ENCODE measurements at places on chromosomes 1 and 21.

DNA sequence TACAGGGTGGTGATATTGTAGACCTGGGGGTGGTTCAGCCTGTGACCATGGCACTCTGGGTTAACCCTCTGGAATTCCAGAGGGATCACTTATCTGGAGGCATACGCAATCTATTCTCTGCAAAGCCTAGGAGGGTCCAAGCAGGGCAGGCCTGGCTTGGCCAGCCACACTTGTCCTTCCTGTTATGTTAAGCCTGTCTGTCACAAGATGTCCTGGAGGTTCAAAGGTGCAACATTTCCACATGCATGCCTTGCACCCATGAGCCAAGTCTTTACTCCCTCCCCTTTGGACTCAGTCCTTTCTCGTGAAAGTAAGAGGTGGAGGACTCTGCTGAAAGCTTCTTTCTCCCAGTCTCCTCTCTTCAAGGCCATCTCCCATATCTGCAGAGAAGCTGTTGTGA lies 345.1 kb downstream of the HHIPL2 start:
- no peak for DNase-seq
- H3K4me3 ChIP-seq: no peak overlapping the region
- H3K27me3 ChIP-seq: no peaks in the 10 kb centered on the region
- H3K36me3 ChIP-seq: no peaks in the 10 kb centered on the region
- H3K4me1 ChIP-seq: no peaks in the 10 kb centered on the region

- peaks cover 26% of the 10 kb centered on the region for H3K27me3 ChIP-seq
- no peak for DNase-seq
- H3K36me3 ChIP-seq: no peaks in the 10 kb centered on the region
- H3K27ac ChIP-seq: no peak overlapping the region
Measured at GRCh38 chr1:20240012-20240411, 50.7 kb upstream of the VWA5B1 start.

- no peaks in the 10 kb centered on the region for H3K4me1 ChIP-seq
- H3K36me3 ChIP-seq: no peaks in the 10 kb centered on the region
- no peak overlapping the region for H3K4me3 ChIP-seq
- H3K27me3 ChIP-seq: no peaks in the 10 kb centered on the region
Measured at GRCh38 chr21:32162727-32163320, 116.0 kb downstream of the MIS18A start.

- no peak for DNase-seq
- H3K4me1 ChIP-seq: no peaks in the 10 kb centered on the region
- no peak overlapping the region for H3K27ac ChIP-seq
- no peak overlapping the region for H3K4me3 ChIP-seq
- no peaks in the 10 kb centered on the region for H3K27me3 ChIP-seq
Measured at GRCh38 chr1:58746757-58747156, 37.1 kb downstream of the JUN start.

DNA sequence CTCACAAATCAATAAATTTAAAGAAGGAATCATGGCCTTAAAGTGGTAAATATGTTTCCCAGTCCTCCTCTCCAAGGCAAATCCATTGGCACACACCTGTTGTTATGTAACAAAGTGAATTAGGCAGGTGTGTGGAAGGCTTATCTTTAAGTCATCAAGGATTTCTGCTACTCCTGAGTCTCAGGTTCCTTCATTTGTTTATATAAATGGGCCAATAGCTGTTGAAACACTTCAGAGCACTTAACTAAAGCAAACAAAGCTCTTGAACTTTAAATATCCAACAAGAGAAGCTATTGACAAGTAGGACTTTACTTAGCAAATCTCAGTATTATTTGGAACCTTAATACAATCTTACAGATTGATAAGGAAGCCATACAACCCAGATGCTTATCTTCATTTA lies 99.3 kb upstream of the ESRRG start:
- H3K4me1 ChIP-seq: peaks cover 5% of the 10 kb centered on the region
- no peak for DNase-seq
- H3K27me3 ChIP-seq: no peaks in the 10 kb centered on the region
- no peak overlapping the region for H3K4me3 ChIP-seq
- no peak overlapping the region for H3K27ac ChIP-seq

- H3K4me1 ChIP-seq: peaks cover 57% of the 10 kb centered on the region
- H3K36me3 ChIP-seq: no peaks in the 10 kb centered on the region
- H3K4me3 ChIP-seq: peak overlapping the region; percentile 20
- DNase-seq: no peak
- H3K27ac ChIP-seq: peak overlapping the region; percentile 89
Measured at GRCh38 chr21:37551331-37551992, 184.9 kb downstream of the DYRK1A start.

DNA sequence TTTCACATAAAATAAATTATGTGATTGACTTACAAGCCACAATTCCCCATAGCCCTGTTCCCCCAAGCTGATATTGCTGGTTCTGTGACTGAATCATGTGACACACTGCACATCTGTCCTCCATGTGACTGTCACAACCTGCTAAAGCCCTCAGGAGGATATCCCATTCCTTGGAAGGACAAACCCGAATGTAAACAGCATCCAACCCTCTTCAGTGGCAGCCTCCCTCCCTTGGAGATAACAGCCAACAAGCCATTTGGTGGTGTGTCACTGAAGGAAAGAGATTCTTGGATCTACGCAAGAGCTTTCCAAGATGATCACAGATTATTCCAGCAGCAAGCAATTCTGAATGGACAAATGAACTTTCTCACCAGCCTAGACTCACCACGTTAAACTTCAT lies 153.9 kb upstream of the TIAM1 start:
- no peak overlapping the region for H3K27ac ChIP-seq
- H3K4me1 ChIP-seq: no peaks in the 10 kb centered on the region
- DNase-seq: no peak
- no peak overlapping the region for H3K4me3 ChIP-seq

GRCh38 chr1:206489980-206490770 lies 17.2 kb upstream of the RASSF5 start:
- H3K27ac ChIP-seq: no peak overlapping the region
- no peaks in the 10 kb centered on the region for H3K4me1 ChIP-seq
- DNase-seq: peak; percentile 70
- no peaks in the 10 kb centered on the region for H3K36me3 ChIP-seq

DNA sequence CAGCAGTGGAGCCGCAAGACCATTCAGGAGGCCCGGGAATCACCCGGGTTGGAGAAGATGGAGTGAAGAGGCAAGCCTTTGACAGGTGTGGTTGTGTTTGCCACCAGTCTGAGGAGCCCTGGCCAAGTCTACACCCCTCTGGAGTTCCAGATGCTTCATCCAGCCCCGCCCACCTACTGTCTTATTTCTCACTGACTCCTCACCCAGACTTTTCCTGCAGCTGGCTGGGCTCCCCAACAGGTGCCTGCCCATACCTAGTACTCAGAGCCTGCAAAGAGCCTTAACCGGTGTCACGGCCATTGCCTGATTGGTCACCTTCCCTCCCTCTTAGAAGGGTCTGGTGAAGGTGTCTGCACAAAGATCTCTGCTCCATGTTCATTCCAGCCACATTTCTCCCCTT lies 16.0 kb downstream of the SLC9A1 start:
- H3K27ac ChIP-seq: peak overlapping the region; percentile 83
- H3K4me3 ChIP-seq: no peak overlapping the region
- no peak for DNase-seq
- peaks cover 90% of the 10 kb centered on the region for H3K4me1 ChIP-seq
- H3K36me3 ChIP-seq: no peaks in the 10 kb centered on the region
- no peaks in the 10 kb centered on the region for H3K27me3 ChIP-seq

DNA sequence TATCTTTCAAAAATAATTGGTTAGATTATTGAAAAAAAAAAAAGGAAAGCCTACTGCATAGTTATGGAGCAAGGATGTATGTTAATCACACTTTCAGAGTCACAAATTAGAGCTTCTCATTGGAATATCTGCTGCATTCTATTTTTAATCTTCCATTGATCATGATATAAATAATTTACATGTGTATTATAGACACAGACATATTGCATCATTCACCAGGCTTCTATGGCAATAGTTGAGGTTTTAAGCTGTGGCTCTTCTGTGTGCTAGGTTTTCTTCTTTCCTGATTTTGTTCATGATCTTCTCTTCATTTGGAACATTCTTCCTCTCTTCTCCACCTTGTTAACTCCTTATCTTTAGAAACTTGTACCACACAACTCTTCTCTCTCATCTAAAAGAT lies 123.2 kb upstream of the HMCN1 start:
- H3K36me3 ChIP-seq: no peaks in the 10 kb centered on the region
- H3K4me3 ChIP-seq: no peak overlapping the region
- no peak overlapping the region for H3K27ac ChIP-seq
- no peaks in the 10 kb centered on the region for H3K27me3 ChIP-seq
- no peak for DNase-seq

DNA sequence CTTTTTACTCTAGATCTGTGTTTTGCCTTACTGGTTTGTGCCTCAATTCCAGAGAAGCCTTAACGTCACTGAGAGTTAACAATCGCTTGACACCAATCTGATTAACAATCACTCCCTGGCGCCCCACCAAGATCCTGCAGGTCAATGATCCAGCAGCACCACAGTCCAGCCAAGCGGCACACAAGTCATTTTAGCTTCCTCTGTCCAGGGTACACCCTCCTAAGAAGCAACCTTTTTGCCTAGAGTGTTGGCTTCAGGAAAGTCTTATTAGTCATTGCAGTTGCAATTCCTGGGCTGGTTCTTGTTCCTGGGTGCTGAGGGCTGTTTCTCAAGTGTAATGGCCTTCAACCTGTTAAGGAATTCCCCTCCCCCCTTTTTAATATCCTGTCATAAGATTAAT lies 323.0 kb upstream of the USP25 start:
- H3K4me1 ChIP-seq: no peaks in the 10 kb centered on the region

- H3K36me3 ChIP-seq: no peaks in the 10 kb centered on the region
- no peak overlapping the region for H3K4me3 ChIP-seq
- no peak for DNase-seq
- no peaks in the 10 kb centered on the region for H3K4me1 ChIP-seq
- H3K27me3 ChIP-seq: no peaks in the 10 kb centered on the region
Measured at GRCh38 chr1:231460614-231461013, 38.5 kb upstream of the EGLN1 start.

DNA sequence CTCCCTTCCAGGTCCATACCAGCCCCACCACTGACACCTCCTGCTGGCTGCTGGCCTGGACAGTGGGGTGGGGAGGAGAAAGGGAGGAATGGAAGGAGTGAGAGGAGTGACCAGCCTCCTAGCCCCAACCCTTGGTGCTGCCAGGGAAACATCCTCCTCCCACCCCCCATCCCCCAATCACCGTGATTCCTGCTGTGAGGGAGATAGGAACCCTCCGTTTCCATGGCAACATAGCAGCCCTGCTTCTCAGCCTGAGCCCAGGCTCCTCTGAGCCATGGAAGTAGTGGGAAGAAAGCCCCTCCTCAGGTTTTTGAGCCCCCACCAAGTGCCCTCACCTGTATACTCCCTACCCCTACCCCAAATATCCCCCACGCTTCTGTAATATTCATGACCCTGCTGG lies 44.4 kb upstream of the SCMH1 start:
- no peak for DNase-seq
- no peaks in the 10 kb centered on the region for H3K27me3 ChIP-seq
- no peaks in the 10 kb centered on the region for H3K4me1 ChIP-seq
- no peaks in the 10 kb centered on the region for H3K36me3 ChIP-seq

- H3K36me3 ChIP-seq: peaks cover 35% of the 10 kb centered on the region
- DNase-seq: peak; percentile 54
- H3K27ac ChIP-seq: peak overlapping the region; percentile 94
- H3K27me3 ChIP-seq: no peaks in the 10 kb centered on the region
- H3K4me1 ChIP-seq: peaks cover 18% of the 10 kb centered on the region
Measured at GRCh38 chr1:27726173-27727044, 648 bp downstream of the FAM76A start.

- H3K27ac ChIP-seq: peak overlapping the region; percentile 32
- no peaks in the 10 kb centered on the region for H3K27me3 ChIP-seq
- peak; percentile 68 for DNase-seq
- H3K4me1 ChIP-seq: peaks cover 4% of the 10 kb centered on the region
- H3K36me3 ChIP-seq: no peaks in the 10 kb centered on the region
Measured at GRCh38 chr1:157968508-157968907, 24.9 kb upstream of the KIRREL1 start.

DNA sequence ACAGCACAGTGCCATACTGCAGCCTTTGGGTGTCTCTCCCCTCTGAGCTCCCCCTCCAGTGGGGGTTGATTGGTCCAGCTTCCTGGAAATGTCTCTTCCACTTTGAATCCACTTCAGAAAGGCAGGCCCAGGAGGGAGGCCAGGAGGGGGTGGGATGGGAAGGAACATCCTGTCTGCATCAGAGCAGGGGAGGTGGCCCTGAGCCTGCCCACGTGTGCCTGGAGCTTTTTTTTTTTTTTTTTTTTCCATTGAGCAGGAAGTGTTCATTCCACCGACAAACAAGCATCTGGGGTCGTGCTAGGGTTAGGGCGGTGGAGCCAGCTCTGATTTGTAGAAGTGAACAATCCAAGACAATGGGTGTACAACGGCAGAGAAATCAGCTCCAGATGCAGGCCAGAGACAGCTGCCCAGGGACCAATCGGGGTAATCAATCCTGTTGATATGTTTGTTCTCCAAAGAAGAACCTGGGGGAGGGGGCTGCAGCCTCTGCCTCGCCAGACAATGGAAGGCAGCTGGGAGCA lies 93.3 kb downstream of the SSBP3 start:
- no peaks in the 10 kb centered on the region for H3K36me3 ChIP-seq
- peak overlapping the region; percentile 55 for H3K27ac ChIP-seq
- peaks cover 37% of the 10 kb centered on the region for H3K4me1 ChIP-seq
- peak; percentile 75 for DNase-seq
- H3K4me3 ChIP-seq: no peak overlapping the region

GRCh38 chr21:28923439-28923975 lies 69.2 kb downstream of the LTN1 start:
- no peak for DNase-seq
- no peaks in the 10 kb centered on the region for H3K4me1 ChIP-seq
- H3K4me3 ChIP-seq: no peak overlapping the region
- no peaks in the 10 kb centered on the region for H3K36me3 ChIP-seq
- H3K27ac ChIP-seq: no peak overlapping the region
- no peaks in the 10 kb centered on the region for H3K27me3 ChIP-seq

DNA sequence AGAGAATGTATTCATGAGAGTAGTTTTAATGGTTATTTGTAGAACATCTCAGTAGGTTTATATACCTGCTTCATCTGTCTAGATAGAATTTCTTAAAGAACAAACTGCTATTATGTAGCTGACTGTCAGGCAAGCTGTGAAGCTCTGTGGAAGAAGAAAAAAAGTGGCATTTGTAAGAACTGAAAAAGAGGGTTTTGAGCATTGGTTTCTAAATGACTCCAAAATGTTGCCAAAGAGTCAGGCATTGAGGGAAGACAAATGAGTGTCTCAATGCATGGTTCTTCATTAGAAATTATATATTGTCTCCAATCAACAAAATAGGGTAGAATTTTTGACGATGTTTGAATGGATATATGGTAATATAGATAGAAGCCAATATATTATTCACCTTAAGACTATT lies 1276.1 kb downstream of the KCNT2 start:
- no peaks in the 10 kb centered on the region for H3K4me1 ChIP-seq
- no peak for DNase-seq
- no peaks in the 10 kb centered on the region for H3K36me3 ChIP-seq
- no peak overlapping the region for H3K4me3 ChIP-seq

GRCh38 chr21:37522641-37523295 lies 156.2 kb downstream of the DYRK1A start:
- no peak for DNase-seq
- no peaks in the 10 kb centered on the region for H3K36me3 ChIP-seq
- no peaks in the 10 kb centered on the region for H3K4me1 ChIP-seq
